ENCODE measurements at places on chromosomes 5 and 9.

GRCh38 chr9:85344901-85345300, 396.9 kb downstream of the AGTPBP1 start:
- no peak for DNase-seq

DNA sequence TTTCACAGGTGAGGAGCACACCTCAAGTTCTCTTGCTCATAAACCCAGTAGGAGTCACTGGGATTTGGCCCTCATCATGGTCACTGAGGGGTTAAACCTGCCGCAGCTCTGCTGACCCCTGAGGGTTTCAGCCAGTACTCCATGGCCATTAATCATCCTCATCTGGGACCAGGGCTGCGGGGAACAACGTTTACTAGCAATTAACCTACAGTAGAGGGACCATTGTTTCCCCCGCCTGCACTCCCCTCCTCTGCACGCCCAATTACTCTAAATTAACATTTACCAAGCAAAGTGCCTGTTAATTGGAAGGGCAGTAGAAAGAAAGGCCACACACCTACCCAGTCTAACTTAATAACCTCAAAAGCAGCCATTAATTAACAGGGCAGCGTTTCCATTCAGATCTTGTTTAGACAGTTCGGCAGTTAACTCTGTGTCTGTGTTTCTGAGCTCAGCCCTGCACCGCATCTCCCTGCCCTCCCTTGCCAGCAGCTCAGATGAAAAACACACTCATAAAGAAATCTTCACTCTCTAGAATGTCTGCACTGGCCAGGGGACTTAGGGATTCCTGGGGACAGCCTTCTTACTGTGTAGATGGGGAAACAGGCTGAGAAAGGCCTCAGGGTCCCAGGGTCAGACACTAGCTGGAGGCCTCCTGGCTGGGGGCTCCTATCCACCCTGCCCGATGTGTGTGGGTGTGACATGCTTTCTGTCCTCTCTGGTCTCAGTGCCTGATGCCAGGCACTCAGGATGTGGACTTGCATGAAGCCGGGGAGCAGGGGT, 51.6 kb downstream of the ALG2 start:
- no peak for DNase-seq

GRCh38 chr5:103014983-103015382, 105.0 kb downstream of the GIN1 start:
- DNase-seq: no peak

DNA sequence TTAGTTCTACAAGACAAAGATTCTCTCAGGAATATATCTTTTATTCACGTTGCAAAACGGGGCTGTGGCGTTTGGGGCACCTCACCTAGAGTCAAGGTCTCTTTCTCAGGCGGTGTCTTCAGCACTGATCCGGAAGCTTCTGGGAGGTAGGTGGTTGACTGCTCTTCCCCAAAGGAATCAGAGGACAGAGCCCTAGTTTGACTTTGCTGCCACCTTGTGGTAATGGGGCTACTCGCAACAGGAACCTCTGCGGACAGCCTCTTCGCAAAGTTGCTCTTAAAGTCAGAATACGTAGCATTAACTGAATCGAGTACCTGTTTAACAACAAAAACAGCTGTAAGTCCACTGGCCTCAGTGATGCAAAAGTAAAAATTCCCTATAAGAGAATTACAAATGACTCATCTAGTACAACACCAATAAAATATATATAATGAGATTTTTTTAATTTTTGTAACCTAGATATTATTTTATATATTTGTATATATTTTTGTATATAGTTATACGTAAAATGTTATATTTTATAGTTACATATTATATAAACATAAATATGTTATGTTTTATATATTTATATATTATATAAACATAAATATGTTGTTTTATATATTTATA, 13.3 kb upstream of the GPX8 start:
- peak; percentile 91 for DNase-seq

Measured in activated CD4-positive, alpha-beta T cell treated with anti-CD3 and anti-CD28 coated beads, Interleukin-2, Interleukin-4, amounts not matched to agents 100 ng/mL and 50 ng/mL, durations not matched to agents 16 hours and 8 hours (primary cell).